ENCODE measurements at places on chromosomes 6 and 20. TPM values are rescaled to one million over a fixed set of nuclear protein-coding genes. Genes with fewer than 3 reads are reported as not detected.

CLDN20 gene
- not detected for polyA plus RNA-seq

HLA-DRB5 gene
- not detected for polyA plus RNA-seq

IMPG1 gene
- 0.34 TPM for polyA plus RNA-seq

DDRGK1 gene
- 44.5 TPM for polyA plus RNA-seq

CRISP3 gene
- polyA plus RNA-seq = not detected

RNF144B gene
- polyA plus RNA-seq = 1.4 TPM

LRFN2 gene
- polyA plus RNA-seq = not detected

MEI4 gene
- polyA plus RNA-seq = 1.1 TPM

LY6G6C gene
- polyA plus RNA-seq = not detected

GJA10 gene
- not detected for polyA plus RNA-seq

SYNJ2 gene
- 17.6 TPM for polyA plus RNA-seq

CALHM4 gene
- polyA plus RNA-seq = not detected

ADISSP gene
- polyA plus RNA-seq = 20.6 TPM

PKIB gene
- 177 TPM for polyA plus RNA-seq

TRMT6 gene
- polyA plus RNA-seq = 18.6 TPM

FAM83C gene
- polyA plus RNA-seq = not detected

APOBEC2 gene
- 4.9 TPM for polyA plus RNA-seq

BNIP5 gene
- not detected for polyA plus RNA-seq
